ENCODE measurements at places on chromosomes 3 and 15.

- DNase-seq = no peak
Observed at GRCh38 chr15:57160823-57161560, 215.3 kb upstream of the CGNL1 start.

DNA sequence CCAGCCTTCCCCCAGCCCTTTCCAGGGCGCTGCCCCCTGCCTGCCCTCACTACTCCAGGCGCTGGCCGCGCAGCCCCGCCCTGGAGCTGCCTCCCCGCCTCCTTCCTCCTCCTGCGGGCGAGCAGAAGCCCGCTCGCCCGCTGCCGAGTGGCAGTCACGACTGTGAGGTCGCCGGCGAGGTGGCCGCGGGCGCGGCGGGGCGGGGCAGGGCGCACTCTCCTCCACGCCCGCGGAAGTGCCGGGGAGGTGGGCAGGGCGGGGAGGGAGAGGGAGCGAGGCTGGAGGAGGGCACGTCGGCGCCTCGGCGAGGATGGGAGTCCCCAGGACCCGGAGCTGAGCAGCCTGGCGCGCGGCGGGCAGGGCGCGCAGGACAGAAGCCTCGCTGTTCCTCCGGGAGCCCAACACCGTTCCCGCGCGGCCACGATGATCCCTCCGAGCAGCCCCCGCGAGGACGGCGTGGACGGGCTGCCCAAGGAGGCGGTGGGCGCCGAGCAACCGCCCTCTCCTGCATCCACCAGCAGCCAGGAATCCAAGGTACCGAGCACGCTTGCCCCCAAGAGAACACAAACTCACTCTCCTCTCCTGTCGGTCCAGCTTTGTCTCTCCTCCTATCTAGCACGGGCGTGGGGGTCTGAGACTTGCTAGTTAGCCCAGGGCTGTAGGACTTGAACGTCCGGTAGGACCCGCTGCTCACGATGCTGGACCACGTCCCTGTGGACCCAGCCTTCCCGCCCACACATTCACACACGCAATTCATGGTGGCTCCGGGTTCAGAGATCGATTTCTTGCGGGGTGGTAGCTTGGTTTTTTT, at the start of gene STAC:
Gene STAC, plus strand, starts transcription at position 284 of the 811 bp plus-strand sequence. Its CDS starts 140 bp downstream, at position 424.
- DNase-seq = no peak

GRCh38 chr3:60573494-60573893, 677.8 kb downstream of the FHIT start:
- DNase-seq = no peak

DNA sequence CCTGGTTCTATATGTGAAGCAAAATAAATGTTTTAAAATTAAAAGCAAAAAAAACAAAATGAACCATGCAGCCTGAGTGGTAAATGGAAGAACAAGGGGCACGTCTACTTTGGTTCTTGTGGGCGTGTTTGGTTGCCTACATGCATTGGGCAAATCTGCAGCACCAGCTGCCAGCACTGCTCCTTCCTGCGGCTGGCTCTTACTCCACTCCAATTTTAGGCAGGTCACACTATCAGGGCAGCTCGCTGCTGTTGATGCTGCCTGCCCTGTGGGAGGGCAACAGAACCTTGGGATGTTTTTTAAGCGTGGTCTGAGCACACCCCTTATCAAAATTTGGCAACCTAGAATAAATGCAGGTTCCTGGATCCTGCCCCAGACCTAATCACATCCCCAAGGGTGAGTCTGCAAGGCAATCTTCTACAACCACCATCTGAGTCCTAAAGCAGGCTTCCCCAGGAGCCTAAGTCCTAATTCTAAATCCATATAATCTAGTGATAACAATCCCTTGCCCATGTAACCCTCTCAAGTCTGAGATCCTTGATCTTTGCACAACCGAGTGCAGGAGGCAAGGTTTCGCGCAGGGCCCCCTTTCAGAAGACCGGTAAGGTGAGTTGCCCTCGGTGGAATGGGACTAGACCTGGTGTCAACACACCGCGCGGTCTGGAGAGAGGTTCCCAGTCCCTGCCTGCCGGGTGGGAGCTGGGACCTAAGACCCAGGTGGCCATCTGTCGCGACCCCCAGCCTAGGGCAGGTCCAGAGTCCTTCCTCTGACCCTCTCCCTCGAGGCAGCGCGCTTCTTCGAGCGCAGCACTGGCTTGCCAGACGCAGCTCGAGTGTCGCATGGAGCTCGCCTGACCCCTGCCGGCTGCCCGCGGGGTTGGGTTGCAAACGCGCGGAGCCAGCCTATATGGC, 15.9 kb downstream of the IVD start:
- peak; percentile 88 for DNase-seq

- DNase-seq = no peak
Observed at GRCh38 chr3:66638717-66639116, 137.9 kb upstream of the LRIG1 start.

- DNase-seq = no peak
Observed at GRCh38 chr3:125229707-125230106, 17.2 kb upstream of the SLC12A8 start.

- no peak for DNase-seq
Observed at GRCh38 chr3:192861972-192862371, 55.7 kb downstream of the MB21D2 start.

DNA sequence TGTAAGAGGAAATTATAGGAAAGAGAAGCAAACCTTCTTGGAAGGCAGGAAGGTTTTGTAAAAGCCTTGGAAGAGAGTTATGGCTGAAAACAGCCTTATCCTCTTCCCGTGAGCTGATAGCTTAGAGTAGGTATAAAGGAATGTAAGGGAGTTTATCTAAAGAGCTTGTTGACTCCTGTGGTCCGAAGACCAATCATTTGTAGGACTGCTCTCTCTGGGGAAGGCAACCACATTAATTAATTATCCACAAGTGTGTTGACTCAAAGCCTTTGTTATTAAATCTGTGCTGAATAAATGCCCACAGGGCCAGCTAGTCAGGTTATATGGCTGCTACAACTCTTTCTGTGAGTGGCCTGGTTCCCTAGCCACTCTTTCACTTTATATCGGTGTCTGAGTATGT, 452.1 kb upstream of the RASGRP1 start:
- no peak for DNase-seq

- no peak for DNase-seq
Observed at GRCh38 chr15:29689287-29689986, 132.8 kb downstream of the TJP1 start.
